GM23248 (cell line): ENCODE measurements at places on chromosomes 1 and 21. TPM values are rescaled to one million over a fixed set of nuclear protein-coding genes. Genes with fewer than 3 reads are reported as not detected.

AMPD1 gene
- polyA plus RNA-seq = not detected in 2 replicates

EDN2 gene
- not detected in 2 replicates for polyA plus RNA-seq

PLCH2 gene
- polyA plus RNA-seq = not detected in 2 replicates

- no peak for DNase-seq
Measured at GRCh38 chr1:156484480-156485058, 16.0 kb downstream of the MEF2D start.

TIE1 gene
- polyA plus RNA-seq = 0.10 and 0.21 TPM in 2 replicates

DNA sequence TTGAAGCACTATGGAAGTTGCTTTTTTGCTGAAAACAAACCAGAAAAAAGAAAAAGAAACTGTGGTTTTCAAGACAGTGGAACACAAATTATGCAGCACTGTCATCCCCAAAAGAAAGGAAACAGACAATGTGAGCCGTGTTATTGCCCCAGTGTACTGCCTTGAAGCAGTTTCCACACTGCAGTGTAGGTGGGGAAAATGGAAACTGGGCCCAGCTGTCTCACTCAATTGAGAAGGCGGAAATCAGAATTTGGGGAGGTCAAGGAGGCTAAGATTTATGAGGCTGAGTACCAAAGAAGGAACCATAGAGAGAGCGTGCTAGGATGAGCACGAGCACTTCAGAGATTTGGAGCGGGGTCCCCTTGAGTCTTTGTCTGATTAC lies 55.5 kb downstream of the MPZL1 start:
- DNase-seq = no peak

DNA sequence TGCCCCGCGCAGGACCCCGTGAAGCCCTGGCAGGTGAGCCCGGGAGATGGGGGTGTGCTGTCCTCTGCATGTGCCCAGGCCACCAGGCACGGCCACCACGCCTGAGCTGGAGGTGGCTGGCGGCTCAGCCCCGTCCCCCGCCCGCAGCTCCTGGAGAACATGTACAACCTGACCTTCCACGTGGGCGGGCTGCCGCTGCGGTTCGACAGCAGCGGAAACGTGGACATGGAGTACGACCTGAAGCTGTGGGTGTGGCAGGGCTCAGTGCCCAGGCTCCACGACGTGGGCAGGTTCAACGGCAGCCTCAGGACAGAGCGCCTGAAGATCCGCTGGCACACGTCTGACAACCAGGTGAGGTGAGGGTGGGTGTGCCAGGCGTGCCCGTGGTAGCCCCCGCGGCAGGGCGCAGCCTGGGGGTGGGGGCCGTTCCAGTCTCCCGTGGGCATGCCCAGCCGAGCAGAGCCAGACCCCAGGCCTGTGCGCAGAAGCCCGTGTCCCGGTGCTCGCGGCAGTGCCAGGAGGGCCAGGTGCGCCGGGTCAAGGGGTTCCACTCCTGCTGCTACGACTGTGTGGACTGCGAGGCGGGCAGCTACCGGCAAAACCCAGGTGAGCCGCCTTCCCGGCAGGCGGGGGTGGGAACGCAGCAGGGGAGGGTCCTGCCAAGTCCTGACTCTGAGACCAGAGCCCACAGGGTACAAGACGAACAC lies 1.8 kb downstream of the TAS1R3 start:
- no peak for DNase-seq

SLC2A5 gene
- polyA plus RNA-seq = 0.25 and 0.29 TPM in 2 replicates

TMEM54 gene
- 33.7 and 36.1 TPM in 2 replicates for polyA plus RNA-seq

- peak; percentile 19 for DNase-seq
Measured at GRCh38 chr1:89047734-89048133, 17.3 kb downstream of the GBP1 start.

DNA sequence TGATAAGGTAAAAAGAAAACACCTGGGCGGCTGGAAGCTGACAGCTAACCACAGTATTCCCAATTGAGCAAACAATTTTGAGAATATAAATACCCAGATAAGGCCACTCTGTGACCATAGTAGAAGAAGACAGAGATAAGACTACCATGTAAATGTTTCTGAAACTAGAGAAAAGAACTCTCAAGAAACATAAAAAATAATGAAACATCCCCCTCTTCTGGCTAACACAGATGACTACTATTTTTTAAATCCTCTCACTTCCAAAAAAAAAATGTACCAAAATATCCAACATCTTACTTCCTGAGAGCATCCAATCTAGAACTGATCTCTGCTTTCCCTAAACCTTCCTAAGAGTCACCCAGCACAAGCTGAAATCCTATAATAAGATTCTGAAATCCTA lies 125.9 kb downstream of the HFM1 start:
- DNase-seq = peak; percentile 34

DNA sequence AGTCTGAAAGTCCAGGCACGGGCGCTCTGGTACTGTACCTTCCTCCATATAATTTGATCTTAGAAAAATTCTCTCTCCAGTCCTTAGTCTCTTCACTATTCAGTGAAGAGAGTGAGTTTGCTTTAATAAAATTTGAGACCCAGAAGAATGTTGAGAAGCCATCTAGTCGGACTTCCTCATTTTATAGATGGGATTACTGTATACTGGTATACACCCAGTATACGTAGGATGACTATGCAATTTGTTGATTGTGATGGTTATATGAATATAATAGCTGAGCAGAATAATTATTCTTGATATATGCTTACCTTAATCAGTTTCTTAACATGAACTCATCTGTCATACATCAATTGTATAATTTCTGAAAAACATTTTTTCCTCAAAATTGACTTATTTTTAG lies 328.0 kb upstream of the B3GALT2 start:
- no peak for DNase-seq

GRCh38 chr1:156922986-156923669 lies 2.7 kb downstream of the LRRC71 start:
- DNase-seq = no peak

ADAMTSL4 gene
- 45.4 TPM in 2 replicates for polyA plus RNA-seq

DNA sequence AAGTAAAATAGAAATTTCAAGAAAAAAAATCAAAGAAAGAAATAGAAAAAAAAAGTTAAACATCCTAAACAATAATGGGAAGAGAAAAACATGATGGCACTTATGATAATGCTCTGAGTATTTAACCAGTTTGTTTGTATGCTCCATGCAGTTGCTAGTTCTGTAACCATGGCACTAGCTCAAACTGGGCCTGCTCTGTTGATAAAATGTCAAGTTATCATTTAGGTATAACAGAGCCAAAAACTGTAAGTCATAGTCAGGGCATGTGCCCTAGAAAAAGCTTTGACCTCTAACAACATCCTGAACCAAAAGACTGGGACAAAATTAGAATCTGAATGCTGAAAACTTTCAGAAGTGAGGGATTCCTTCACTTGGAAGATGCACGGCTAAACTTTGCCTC lies 148.9 kb downstream of the KCNT2 start:
- DNase-seq = no peak

CCDC17 gene
- 0.25 TPM in 1 of 2 replicates, not detected in the other for polyA plus RNA-seq

- peak; percentile 40 for DNase-seq
Measured at GRCh38 chr1:39711104-39711965, 20.1 kb upstream of the HPCAL4 start.

APCS gene
- not detected in 2 replicates for polyA plus RNA-seq

ZNF683 gene
- not detected in 2 replicates for polyA plus RNA-seq

GRCh38 chr1:13628711-13629110 lies 45.1 kb downstream of the PDPN start:
- DNase-seq = no peak

DNA sequence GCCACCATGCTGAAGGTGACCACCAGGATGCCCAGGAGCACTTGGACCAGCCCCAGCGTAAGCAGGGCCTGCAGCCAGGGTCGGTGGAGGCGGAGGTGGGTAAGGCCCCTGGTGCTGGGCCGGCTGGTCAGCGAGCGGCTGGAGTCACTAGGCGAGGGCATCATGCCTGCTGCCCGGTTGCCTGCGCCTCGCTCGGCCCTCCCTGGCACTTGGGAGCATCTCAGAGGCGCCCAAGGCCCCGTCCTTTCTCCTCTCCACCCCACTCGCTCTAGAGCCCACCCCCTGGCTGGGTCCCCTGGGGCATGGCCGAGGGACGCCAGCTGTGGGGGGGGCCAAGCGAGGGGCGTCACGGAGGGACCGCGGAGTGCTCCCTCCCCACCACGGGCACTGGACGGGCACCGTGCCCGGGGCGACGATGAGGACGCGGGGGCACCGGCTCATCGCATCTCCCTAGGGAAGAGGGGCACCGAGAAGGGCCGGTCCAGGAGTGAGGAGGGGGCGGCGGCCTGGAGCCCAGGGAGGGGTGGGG lies 505 bp downstream of the ENTREP3 start:
- DNase-seq = peak; percentile 52

DNA sequence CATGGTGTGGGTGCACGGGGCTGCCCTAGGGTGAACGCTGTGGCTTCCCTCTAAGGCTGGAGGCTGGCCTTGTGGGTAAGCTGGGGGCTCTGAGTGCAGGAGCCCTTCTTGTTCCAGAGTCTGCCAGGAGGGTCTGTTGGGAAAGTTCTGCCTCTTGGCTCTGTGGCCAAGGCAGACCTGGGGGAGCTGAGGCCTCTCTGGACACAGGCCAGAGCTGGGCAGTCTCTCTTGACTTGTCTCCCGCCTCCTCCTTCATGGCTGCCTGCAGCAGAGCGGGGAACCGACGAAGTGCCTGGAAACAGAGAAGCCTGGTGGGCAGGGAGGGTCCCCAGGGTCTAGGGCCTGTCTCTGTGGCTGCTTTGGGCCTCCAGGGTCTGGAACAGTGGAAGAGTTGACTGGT lies 30.3 kb upstream of the PEX10 start:
- DNase-seq = no peak

GRCh38 chr1:154884869-154885701 lies 15.0 kb upstream of the KCNN3 start:
- no peak for DNase-seq

JUN gene
- 43.4 and 45.3 TPM in 2 replicates for polyA plus RNA-seq

- peak; percentile 71 for DNase-seq
Measured at GRCh38 chr1:110011527-110012041, 22.8 kb upstream of the STRIP1 start.

DNA sequence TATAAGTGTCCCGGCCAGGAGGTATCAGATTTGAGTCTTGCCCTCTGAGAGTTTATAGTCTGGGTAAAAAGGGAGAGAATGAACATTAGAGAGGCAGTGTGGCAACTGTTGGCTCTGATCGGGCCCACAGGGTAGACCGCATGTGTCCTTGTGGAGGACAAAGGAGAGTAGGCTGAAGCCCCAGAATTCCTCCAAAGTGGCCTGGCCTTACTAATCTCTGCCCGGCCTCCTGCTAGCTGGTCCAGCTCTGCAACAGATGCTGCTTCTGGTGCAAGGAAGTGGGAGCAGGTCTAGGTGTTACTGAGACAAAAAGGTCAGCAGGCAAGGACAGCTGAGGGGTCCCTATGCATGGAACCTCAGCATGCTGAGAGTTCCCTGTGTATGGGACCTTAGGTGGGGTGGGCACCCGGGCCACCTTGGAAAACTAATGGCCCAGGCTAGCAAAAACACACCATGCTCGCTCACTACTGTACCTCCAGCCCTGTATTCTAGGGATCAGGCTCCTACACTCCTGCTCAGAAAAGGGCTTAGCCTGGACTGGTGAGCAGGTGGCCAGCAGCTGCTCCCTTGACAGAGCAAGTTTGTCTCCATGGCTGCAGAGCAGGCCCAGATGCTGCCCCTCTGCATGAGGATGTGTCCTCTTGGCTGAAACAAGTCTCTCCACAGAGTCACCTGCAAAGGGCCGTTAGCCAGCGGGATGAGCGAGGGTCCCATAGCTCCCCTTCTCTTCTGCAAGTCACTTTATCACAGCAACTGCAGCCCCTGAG lies 30.3 kb upstream of the RGS16 start:
- DNase-seq = no peak

- DNase-seq = no peak
Measured at GRCh38 chr1:39689214-39689613, 2.0 kb downstream of the HPCAL4 start.

DNA sequence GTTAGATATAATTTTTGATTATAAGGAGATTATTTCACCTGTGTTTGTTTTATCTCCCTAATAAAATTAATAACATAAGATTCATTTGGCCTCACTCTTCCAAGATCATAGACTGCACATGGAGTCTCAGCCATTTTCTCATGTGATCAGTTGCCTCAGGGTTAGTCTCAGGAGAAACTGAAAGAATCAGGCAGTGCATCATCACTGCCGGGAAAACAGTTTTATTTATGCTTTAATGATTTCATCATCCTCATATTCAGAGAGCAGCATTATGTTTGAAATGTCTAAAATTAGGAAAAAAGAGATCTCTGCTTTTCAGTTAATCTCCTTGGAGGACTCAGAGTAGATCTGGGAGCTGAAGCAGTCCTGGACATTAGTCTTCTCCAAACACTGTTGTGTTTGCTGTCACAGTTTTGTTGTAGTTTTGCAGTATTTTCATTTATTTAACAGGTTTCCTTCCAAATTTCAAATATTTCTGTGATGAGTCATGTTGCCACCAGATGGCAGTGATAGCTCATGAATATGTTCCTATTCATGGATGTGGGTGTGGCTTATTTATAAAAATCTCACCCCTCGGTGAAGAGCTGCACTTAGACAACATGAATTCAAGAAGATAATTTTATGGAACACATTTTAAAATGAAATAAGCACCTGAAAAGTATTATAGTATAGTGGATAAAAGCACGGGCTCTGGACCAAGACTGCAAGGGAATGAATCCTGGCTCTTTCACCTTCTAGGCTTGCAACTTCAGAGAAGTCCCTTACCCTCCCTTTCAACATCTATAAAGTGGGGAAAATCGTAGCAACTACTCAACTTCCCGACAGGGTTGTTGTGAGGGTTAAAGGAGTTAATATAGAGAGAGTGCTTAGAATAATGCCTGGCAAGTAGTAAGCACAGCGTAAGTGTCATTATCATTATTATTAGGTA lies 31.2 kb downstream of the CHD1L start:
- peak; percentile 93 for DNase-seq

GRCh38 chr1:174703309-174703708 lies 255.5 kb downstream of the GPR52 start:
- no peak for DNase-seq

NBPF15 gene
- polyA plus RNA-seq = 21.4 and 25.2 TPM in 2 replicates
